ENCODE measurements at places on chromosomes 12 and 14. TPM values are rescaled to one million over a fixed set of nuclear protein-coding genes. Genes with fewer than 3 reads are reported as not detected.

- no peak overlapping the region for H3K27ac ChIP-seq
- no peaks in the 10 kb centered on the region for H3K27me3 ChIP-seq
- no peak for DNase-seq
- peaks cover 3% of the 10 kb centered on the region for H3K36me3 ChIP-seq
- no peak overlapping the region for H3K4me3 ChIP-seq
Measured at GRCh38 chr14:65594153-65594881, 181.8 kb downstream of the FUT8 start.

DNA sequence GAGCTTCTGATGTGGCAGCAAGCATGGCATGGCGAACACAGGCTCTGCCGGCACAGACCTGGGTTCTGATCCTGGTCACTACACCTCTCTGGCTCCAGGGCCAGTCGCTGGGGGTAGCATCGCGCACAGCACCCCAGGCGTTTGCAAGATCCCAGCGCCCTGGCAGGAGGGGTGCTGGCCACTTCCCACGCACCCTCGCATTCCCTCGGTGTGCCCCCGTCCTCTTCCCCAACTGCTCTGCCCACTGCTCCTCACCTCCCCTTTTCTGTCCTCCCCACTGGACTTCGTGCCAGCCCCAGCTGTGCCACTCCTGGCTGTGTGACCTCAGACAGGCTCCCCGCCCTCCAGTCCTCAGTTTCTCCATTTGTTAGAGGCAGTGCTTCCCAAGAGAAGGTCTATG is 2.8 kb downstream of the CDK2AP1 start:
- H3K4me1 ChIP-seq, result peaks cover 9% of the 10 kb centered on the region
- H3K27me3 ChIP-seq, result peaks cover 5% of the 10 kb centered on the region
- no peak for DNase-seq
- H3K4me3 ChIP-seq, result peak overlapping the region; percentile 74
- peaks cover 3% of the 10 kb centered on the region for H3K36me3 ChIP-seq

DNA sequence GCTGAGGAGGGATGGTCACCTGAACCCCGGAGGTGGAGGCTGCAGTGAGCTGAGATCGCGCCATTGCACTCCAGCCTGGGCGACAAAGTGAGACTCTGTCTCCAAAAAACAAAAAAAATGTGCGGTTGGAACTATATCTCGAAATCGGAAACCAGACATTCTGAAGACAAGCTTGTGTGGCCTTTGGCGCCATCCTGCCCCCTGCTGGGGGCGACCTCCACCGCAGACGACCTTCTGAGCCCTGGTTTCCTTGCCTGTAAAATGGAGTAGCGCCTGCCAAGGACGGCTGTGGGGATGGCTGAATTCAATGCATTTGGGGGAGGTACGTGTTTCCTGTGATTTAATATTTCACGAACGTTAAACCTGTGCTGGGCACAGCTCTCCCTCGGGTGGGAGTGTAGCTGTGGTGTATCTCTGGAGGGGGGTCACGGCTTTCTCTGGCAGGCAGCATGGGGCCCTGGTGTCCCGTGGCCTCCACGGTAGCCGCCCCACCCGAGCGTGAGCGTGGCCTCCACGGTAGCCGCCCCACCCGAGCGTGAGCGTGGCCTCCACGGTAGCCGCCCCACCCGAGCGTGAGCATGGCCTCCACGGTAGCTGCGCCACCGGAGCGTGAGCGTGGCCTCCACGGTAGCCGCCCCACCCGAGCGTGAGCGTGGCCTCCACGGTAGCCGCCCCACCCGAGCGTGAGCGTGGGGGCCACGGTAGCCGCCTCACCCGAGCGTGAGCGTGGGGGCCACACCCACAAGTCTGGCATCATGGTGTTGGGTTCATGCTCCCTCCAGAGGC is 55.3 kb downstream of the LRCOL1 start:
- peaks cover 8% of the 10 kb centered on the region for H3K4me1 ChIP-seq
- peaks cover 5% of the 10 kb centered on the region for H3K27me3 ChIP-seq
- no peak overlapping the region for H3K4me3 ChIP-seq
- no peak for DNase-seq

DNA sequence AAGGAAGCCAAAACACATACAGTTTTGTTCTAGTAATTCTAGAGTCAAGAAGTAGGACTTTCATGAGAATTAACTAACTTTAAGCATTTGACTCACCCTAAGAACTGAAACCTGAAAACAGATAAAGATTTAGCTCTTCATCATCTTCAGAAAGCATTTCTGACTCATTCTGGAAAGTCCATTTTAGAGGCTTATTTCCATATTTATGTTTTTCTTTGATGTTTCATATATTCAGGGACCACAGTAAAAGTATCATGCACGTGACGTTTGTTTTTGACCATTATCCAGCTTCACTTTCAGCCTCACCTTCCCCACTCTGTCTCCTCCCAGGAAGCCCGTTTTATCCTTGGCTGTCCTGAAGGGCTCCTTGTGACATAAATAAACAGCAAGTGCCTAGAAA is 79.2 kb downstream of the MDGA2 start:
- DNase-seq, result no peak
- H3K4me1 ChIP-seq, result no peaks in the 10 kb centered on the region
- H3K27me3 ChIP-seq, result no peaks in the 10 kb centered on the region
- no peak overlapping the region for H3K27ac ChIP-seq

DNA sequence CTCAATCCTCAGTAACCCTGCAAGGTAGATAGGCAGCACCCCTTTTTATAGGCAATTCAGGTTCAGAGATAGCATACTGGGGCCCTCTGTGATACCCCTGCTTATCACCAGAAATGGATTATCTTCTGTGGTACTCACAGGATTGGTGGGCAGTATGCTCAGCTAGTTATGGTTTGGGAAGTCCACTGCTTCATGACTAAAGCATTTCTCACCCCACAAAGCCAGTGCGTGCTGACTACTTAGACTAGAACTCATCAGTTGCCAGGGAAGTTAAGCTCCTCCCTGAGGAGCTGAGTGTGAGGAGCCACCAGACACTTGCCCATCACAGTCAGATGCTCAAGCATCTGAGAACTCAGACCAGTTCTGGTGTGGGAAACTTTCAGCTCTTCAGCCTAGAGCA is 76.3 kb downstream of the SCAF11 start:
- H3K27me3 ChIP-seq, result no peaks in the 10 kb centered on the region
- DNase-seq, result no peak
- no peak overlapping the region for H3K4me3 ChIP-seq
- no peak overlapping the region for H3K27ac ChIP-seq
- peaks cover 8% of the 10 kb centered on the region for H3K4me1 ChIP-seq

DNA sequence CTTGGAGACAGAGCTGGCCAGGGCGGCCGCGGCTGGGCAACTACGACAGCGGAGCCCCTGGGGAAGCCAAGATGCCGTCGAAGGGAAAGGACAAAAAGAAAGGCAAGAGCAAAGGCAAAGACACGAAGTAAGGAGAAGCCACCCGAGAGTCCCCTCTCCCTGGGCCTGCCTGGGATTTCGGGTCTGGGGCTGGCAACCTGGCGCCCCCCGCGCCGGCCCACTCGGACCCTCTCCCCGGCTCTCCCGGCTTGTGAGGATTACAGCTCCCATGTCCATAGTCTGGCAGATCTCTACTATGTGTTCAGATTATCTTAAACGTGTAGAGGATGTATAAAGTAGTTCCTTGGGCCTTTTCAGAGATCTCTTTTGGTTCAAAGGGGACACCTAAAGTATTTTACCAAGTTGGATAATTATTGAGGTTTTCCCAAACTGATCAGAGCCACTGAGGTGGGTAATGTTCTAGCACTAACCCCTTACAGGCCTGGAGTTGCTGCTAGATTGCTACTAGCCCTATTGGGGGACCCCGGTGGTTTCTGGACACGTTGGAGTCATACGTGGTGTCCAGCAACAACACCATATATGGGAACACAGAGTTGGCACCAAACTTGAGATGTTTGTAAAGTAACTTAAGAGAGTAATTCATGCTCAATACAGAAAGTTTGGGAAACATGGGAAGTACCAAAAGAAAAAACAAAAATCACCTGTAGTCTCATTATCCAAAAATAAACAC is 424 bp downstream of the BBOF1 start:
- H3K27ac ChIP-seq, result peak overlapping the region; percentile 80
- H3K4me1 ChIP-seq, result peaks cover 17% of the 10 kb centered on the region
- H3K27me3 ChIP-seq, result peaks cover 3% of the 10 kb centered on the region
- H3K36me3 ChIP-seq, result no peaks in the 10 kb centered on the region
- peak overlapping the region; percentile 89 for H3K4me3 ChIP-seq
- DNase-seq, result no peak

GRCh38 chr12:107221913-107222312 is 128.6 kb upstream of the CRY1 start:
- peaks cover 26% of the 10 kb centered on the region for H3K27me3 ChIP-seq
- H3K4me1 ChIP-seq, result no peaks in the 10 kb centered on the region
- no peak for DNase-seq
- H3K27ac ChIP-seq, result peak overlapping the region; percentile 10
- no peaks in the 10 kb centered on the region for H3K36me3 ChIP-seq

- no peaks in the 10 kb centered on the region for H3K4me1 ChIP-seq
- H3K27ac ChIP-seq, result no peak overlapping the region
- H3K4me3 ChIP-seq, result no peak overlapping the region
- no peak for DNase-seq
Measured at GRCh38 chr14:66572826-66573225, 64.9 kb downstream of the GPHN start.

- DNase-seq, result no peak
- H3K27me3 ChIP-seq, result no peaks in the 10 kb centered on the region
- H3K4me3 ChIP-seq, result no peak overlapping the region
- peaks cover 37% of the 10 kb centered on the region for H3K36me3 ChIP-seq
- H3K27ac ChIP-seq, result no peak overlapping the region
- peaks cover 22% of the 10 kb centered on the region for H3K4me1 ChIP-seq
Measured at GRCh38 chr12:50127546-50127945, 15.5 kb downstream of the COX14 start.

DNA sequence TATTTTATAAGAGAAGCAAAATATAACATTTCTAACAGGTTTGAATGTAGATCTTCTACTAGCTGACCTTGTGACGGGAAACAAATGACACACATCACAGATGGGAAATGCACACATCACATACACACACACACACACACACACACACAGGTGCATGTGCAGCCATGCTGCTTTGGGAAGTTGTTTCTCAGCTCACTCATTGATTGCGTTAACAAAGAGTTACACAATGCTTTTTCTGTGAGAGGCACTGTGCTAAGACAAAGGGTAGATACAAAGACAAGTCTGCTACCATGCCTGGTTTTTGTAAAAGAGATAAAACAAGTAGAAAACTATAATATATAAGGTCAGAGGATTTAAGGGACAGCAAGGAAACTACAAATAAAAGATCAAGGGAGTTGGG is 1.3 kb upstream of the NR1H4 start:
- H3K4me3 ChIP-seq, result no peak overlapping the region
- no peak for DNase-seq
- no peak overlapping the region for H3K27ac ChIP-seq

- H3K4me1 ChIP-seq, result peaks cover 56% of the 10 kb centered on the region
- H3K4me3 ChIP-seq, result peak overlapping the region; percentile 90
- peak overlapping the region; percentile 90 for H3K27ac ChIP-seq
- DNase-seq, result no peak
- H3K36me3 ChIP-seq, result peaks cover 37% of the 10 kb centered on the region
Measured at GRCh38 chr12:49131894-49132461, 783 bp upstream of the TUBA1B start.

DNA sequence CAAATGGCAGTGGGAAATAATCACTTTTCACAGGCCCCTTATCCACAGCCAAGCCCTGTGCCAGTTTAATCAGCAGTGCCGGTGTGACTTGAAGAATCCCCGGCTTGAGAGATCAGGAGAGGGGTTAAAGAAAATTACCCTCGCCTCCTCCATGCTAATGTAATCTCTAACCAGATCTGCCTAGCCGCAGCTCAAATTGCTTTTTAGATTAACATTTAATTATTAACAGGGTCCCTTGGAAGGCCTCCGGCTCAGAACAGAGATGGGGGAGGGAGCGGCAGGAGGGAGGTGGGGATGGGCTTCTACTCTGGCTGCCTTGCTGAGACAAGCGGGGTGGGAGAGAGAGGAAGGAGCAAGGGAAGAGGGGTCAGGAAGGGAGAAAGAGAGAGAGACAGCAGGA is 24.0 kb downstream of the FAM222A start:
- no peak overlapping the region for H3K4me3 ChIP-seq
- H3K27ac ChIP-seq, result no peak overlapping the region

GRCh38 chr12:6462234-6462995 is 8.1 kb downstream of the VAMP1 start:
- peak; percentile 56 for DNase-seq
- H3K4me1 ChIP-seq, result peaks cover 84% of the 10 kb centered on the region
- H3K4me3 ChIP-seq, result peak overlapping the region; percentile 78
- peaks cover 75% of the 10 kb centered on the region for H3K36me3 ChIP-seq
- no peaks in the 10 kb centered on the region for H3K27me3 ChIP-seq
- peak overlapping the region; percentile 99 for H3K27ac ChIP-seq

DNA sequence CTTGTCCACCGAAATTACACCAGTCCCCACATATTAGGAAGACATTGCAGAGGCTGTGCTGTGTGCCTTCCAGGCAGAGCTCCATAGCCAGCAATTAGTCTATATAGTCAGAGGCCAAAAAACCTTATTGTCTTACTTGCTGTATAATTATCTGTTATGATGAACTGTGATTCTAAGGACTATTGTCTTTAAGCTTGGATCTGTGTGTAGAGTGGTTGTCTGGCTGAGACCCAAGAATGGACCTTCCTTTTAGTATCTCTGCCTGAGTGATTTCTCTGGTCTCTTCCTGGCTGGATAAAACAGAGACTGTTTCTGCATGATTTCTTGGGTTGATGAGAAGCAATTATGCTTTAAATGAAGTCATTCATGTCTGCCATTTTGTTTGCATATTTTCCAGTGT is 465.3 kb downstream of the PRKD1 start:
- no peaks in the 10 kb centered on the region for H3K27me3 ChIP-seq
- no peak for DNase-seq

- no peak overlapping the region for H3K27ac ChIP-seq
- no peaks in the 10 kb centered on the region for H3K36me3 ChIP-seq
- H3K4me1 ChIP-seq, result no peaks in the 10 kb centered on the region
- no peaks in the 10 kb centered on the region for H3K27me3 ChIP-seq
- no peak for DNase-seq
- no peak overlapping the region for H3K4me3 ChIP-seq
Measured at GRCh38 chr14:104187121-104187889, 48.9 kb downstream of the KIF26A start.

GRCh38 chr12:117010693-117011451 is 88.3 kb downstream of the TESC start:
- no peak for DNase-seq
- H3K4me1 ChIP-seq, result peaks cover 3% of the 10 kb centered on the region
- peaks cover 2% of the 10 kb centered on the region for H3K27me3 ChIP-seq
- no peak overlapping the region for H3K27ac ChIP-seq
- peaks cover 24% of the 10 kb centered on the region for H3K36me3 ChIP-seq
- no peak overlapping the region for H3K4me3 ChIP-seq

The ARHGDIB gene
- total RNA-seq, result 511 TPM

The PPP1R1A gene
- total RNA-seq, result not detected

The LTBP2 gene
- 0.05 TPM for total RNA-seq

The FAM177A1 gene
- total RNA-seq, result 43.2 TPM

The EML5 gene
- total RNA-seq, result 1.7 TPM

The FLVCR2 gene
- 2.9 TPM for total RNA-seq

The CMTM5 gene
- not detected for total RNA-seq

Data from activated T-helper 1 cell treated with anti-CD3 and anti-CD28 coated beads, Interleukin-12 subunit alpha, Interleukin-12 subunit beta, Interleukin-2, Interleukin-4 antibody, amounts not matched to agents 30 ng/mL and 10 ng/mL and 1 ng/mL, durations not matched to agents 14 hours and 24 hours and 36 hours (primary cell).